ENCODE measurements at places on chromosomes 13 and 19. TPM values are rescaled to one million over a fixed set of nuclear protein-coding genes. Genes with fewer than 3 reads are reported as not detected.
A peak's percentile ranks its signal among the peaks of the same experiment; 100 is the strongest.

DNA sequence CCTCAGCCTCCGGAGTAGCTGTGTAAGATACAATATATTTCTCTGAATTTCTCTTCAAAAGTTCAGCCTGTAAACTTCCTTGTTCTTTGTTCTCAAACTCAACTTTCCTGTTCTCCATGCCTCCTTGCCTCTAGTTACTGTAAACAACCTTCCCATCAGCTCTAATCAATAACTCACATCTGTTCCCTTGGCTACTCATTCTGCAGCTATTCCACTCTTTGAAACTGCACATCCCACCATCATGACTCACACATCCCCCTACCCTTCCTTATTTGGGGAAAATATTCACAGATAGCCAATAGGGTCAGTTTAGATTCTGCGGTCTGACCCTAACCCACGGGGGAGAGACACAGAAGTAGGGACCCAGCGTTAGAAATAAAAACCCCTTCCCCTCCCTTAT, 2.0 kb downstream of the ZNF562 start:
- DNase-seq, result no peak
- H3K36me3 ChIP-seq, result peaks cover 24% of the 10 kb centered on the region
- H3K4me3 ChIP-seq, result no peak overlapping the region
- no peaks in the 10 kb centered on the region for H3K27me3 ChIP-seq
- H3K4me1 ChIP-seq, result no peaks in the 10 kb centered on the region

MISP3 gene
- total RNA-seq, result 1.3 TPM

GRK1 gene
- not detected for total RNA-seq

GRCh38 chr13:112532837-112533745, 54.9 kb downstream of the TUBGCP3 start:
- no peaks in the 10 kb centered on the region for H3K27me3 ChIP-seq
- no peaks in the 10 kb centered on the region for H3K4me1 ChIP-seq
- H3K27ac ChIP-seq, result no peak overlapping the region
- H3K36me3 ChIP-seq, result no peaks in the 10 kb centered on the region
- H3K4me3 ChIP-seq, result no peak overlapping the region

GRCh38 chr19:2569596-2570465, 93.9 kb downstream of the GADD45B start:
- DNase-seq, result no peak
- no peak overlapping the region for H3K4me3 ChIP-seq
- no peak overlapping the region for H3K27ac ChIP-seq
- H3K36me3 ChIP-seq, result no peaks in the 10 kb centered on the region
- H3K27me3 ChIP-seq, result no peaks in the 10 kb centered on the region
- H3K4me1 ChIP-seq, result no peaks in the 10 kb centered on the region

DNA sequence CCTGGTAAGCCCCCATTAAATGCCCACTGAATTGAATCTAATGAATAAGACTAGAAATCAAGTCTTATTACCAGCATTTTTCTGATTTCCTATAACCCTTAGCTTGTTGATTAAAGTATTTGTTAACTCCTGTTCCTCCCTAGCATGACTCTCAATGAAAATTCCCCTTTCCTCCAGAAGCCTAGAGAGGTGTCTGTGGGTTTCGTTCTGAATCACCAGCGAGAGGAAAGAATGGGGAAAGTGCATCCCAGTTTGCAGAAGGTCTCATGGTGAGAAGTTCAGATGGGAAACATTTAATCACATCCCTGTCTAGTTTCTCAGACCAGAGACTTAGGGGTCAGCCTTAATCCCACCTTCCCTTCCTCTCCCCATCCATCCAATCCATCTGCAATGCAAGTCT, 26.9 kb downstream of the POU2F2 start:
- H3K36me3 ChIP-seq, result no peaks in the 10 kb centered on the region
- no peaks in the 10 kb centered on the region for H3K27me3 ChIP-seq
- no peak overlapping the region for H3K27ac ChIP-seq
- peaks cover 7% of the 10 kb centered on the region for H3K4me1 ChIP-seq

DNA sequence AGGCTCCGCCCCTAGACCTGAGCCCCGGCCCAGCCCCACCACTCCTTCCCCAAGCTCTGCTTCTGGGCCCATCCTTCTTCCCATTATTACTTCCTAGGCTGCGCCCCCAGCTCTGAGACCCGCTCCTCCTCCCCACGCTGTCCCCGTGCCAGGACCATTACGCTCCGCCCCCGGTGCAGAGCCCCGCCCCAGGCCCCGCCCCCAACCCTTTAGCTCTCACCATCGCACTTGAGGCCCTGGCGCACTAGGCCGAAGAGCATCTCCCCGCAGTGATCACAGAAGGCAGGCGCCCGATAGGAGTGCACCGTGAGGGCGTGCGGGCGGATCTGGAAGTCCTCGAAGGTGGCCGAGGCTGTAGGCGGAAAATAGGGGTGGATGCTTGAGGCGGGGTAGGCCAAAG, 6.2 kb downstream of the PRKD2 start:
- H3K27me3 ChIP-seq, result no peaks in the 10 kb centered on the region
- DNase-seq, result no peak
- peaks cover 8% of the 10 kb centered on the region for H3K36me3 ChIP-seq
- H3K4me3 ChIP-seq, result no peak overlapping the region
- H3K27ac ChIP-seq, result no peak overlapping the region
- peaks cover 9% of the 10 kb centered on the region for H3K4me1 ChIP-seq

- DNase-seq, result no peak
- H3K36me3 ChIP-seq, result no peaks in the 10 kb centered on the region
- no peaks in the 10 kb centered on the region for H3K27me3 ChIP-seq
- peaks cover 4% of the 10 kb centered on the region for H3K4me1 ChIP-seq
- no peak overlapping the region for H3K4me3 ChIP-seq
- no peak overlapping the region for H3K27ac ChIP-seq
These were observed 309.3 kb upstream of the HTR2A start for GRCh38 chr13:47206111-47206510.

- DNase-seq, result peak; percentile 47
- no peaks in the 10 kb centered on the region for H3K36me3 ChIP-seq
- H3K27me3 ChIP-seq, result no peaks in the 10 kb centered on the region
- H3K4me3 ChIP-seq, result peak overlapping the region; percentile 80
- H3K27ac ChIP-seq, result peak overlapping the region; percentile 93
- peaks cover 51% of the 10 kb centered on the region for H3K4me1 ChIP-seq
These were observed 3.2 kb downstream of the ARHGAP35 start for GRCh38 chr19:46863818-46864629.

DNA sequence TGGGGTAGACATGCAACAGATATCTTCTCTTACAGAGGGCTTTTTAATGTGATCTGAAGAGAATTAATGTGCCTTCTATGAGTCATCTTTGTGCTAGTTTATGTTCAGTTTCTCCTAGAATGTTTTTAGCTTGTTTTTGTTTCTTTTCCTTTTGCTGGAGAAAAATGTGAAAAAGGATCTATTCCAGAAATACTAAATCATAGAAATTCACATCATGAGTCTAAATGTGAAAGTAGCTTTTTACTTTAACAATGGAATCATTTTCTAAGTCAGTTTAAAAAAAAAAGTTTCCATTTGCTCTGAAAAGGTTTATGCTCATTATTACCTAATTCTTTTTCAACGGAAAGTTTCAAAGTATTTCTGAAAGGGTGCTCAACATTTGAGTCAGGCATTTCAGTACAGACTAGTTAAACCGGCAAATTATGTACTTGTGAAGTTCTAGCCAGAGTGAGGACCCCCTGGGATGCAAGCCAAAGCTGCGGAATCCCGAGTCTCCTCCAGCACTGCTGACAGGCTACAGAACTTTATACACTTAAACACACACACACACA, 72.9 kb downstream of the SPATA13 start:
- peak overlapping the region; percentile 68 for H3K4me3 ChIP-seq
- no peaks in the 10 kb centered on the region for H3K36me3 ChIP-seq
- peak; percentile 63 for DNase-seq
- no peaks in the 10 kb centered on the region for H3K27me3 ChIP-seq

PRPF31 gene
- total RNA-seq, result 38.4 TPM

DNA sequence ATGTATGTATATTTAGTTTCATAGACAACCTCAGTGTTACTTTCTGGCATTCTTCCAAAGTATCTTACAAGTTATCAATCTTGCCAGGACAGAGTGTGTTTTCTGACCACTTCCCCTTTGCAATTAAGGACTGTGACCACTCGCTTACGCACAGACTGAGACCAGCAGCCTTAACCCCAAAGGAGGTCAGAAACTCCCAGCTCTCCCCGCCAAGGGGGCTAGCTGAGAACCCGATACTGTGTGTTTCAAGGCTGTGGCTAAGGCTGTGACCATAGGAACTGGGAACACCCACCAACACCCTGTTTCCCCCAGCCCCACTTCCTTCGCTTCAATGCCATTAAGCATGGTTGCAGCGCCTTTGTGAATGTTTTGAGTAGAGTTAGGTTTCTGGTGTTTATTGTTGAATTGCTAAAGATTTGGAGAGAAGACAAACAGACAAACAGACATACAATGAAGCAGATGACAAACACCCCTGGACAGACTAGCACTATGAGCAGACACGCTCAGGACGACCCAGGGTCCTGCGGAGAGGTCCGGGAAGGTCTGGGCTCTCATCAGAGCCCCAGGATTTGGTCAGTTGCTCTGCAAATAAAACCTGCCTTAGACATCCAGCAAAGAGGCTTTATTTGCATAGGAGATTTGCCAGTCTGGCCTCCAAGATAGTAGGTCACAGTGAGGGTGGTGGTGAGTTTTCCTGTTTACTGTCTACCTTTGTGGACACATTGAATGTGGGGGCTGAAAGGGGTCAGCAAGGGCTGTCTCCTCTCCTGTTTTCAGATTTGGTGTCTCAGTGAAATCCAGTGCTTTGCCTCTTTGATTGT, 25.0 kb upstream of the TNFSF11 start:
- no peak overlapping the region for H3K4me3 ChIP-seq
- no peaks in the 10 kb centered on the region for H3K4me1 ChIP-seq
- DNase-seq, result no peak
- H3K36me3 ChIP-seq, result no peaks in the 10 kb centered on the region
- H3K27ac ChIP-seq, result no peak overlapping the region

DNA sequence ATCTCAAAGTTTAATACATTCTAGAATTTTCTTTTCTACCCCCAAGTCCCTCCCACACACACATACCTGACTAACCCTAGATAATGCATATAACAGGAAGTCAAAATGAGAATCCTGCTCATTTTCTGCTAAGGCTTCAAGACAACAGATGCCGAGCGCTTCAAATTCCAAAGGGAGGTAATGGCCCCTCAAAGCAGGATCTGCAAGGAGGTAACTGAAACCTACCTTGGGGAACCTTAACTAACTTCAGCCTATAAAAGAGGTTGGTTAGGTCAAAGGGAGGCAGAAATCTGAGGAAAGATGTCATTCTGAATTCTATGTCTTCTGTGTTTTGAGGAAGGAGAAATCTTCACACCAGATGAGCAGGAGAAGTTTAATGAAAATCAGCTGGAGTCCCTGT, 26.8 kb downstream of the EPSTI1 start:
- peaks cover 9% of the 10 kb centered on the region for H3K4me1 ChIP-seq
- no peak overlapping the region for H3K4me3 ChIP-seq
- DNase-seq, result no peak
- no peaks in the 10 kb centered on the region for H3K36me3 ChIP-seq

DNA sequence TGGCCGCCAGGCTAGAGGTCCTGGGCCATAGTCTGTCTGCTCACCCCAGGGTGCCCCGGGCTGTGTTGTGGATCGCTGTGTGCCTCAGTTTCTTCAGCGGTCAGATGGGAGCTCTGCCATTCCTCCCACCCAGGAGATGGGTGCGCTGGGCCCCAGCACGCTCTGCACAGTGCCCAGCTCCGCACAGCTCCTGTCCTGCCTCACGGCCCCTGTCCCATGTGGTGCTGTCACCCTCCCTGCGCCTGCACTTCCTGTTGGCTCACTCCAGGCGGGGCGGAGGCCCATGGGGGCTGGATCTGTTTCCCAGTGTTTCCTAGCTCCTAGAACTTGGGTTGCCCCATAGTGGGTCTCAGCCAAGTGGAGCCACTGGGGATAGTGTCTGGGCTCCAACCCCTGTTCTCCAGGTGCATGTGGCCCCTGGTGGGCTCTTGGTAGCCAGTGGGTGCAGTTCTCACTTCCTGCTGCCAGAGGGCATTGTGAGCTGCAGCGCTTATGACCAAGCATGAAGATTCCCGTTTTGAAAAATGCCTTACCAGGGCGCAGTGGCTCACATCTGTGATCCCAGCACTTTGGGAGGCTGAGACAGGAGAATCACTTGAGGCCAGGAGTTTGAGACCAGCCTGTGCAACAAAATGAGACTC, 69.8 kb downstream of the KDM4B start:
- no peak overlapping the region for H3K27ac ChIP-seq
- DNase-seq, result peak; percentile 65
- peaks cover 6% of the 10 kb centered on the region for H3K36me3 ChIP-seq
- peaks cover 18% of the 10 kb centered on the region for H3K4me1 ChIP-seq
- H3K27me3 ChIP-seq, result no peaks in the 10 kb centered on the region

DNA sequence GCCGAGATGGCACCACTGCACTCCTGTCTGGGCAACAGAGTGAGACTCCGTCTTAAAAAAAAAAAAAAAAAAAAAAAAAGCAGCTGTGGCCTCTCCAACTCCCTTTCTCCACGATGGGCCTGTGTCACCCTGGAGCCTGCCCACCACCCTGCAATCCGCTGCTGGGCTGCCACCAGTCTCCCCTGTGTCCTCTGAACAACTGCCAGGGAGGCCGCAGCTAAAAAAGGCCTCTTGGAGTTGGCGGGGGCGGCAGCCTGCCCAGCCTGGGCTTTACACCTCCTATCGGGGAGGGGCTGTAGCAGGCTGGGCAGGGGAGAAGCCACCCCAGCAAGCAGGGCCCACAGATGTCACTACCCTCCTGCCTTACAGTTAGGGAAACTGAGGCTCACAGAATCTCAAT, 3.5 kb downstream of the CDC37 start:
- H3K36me3 ChIP-seq, result peaks cover 6% of the 10 kb centered on the region
- DNase-seq, result no peak
- H3K4me3 ChIP-seq, result no peak overlapping the region
- no peak overlapping the region for H3K27ac ChIP-seq
- H3K27me3 ChIP-seq, result no peaks in the 10 kb centered on the region

GRCh38 chr13:94623316-94623715, 21.7 kb downstream of the GPR180 start:
- H3K4me1 ChIP-seq, result no peaks in the 10 kb centered on the region
- DNase-seq, result no peak
- H3K27ac ChIP-seq, result no peak overlapping the region
- H3K27me3 ChIP-seq, result no peaks in the 10 kb centered on the region

WASF3 gene
- 19.9 TPM for total RNA-seq

ZNF222 gene
- 6.6 TPM for total RNA-seq

GRCh38 chr13:107480130-107480529, 735.2 kb downstream of the LIG4 start:
- peak; percentile 51 for DNase-seq
- H3K4me3 ChIP-seq, result no peak overlapping the region
- H3K27ac ChIP-seq, result no peak overlapping the region
- H3K36me3 ChIP-seq, result no peaks in the 10 kb centered on the region

- no peaks in the 10 kb centered on the region for H3K36me3 ChIP-seq
- peaks cover 7% of the 10 kb centered on the region for H3K4me1 ChIP-seq
- no peaks in the 10 kb centered on the region for H3K27me3 ChIP-seq
- no peak for DNase-seq
- H3K27ac ChIP-seq, result no peak overlapping the region
These were observed 38.2 kb upstream of the FLT1 start for GRCh38 chr13:28533125-28533436.

- no peak overlapping the region for H3K4me3 ChIP-seq
- H3K4me1 ChIP-seq, result peaks cover 14% of the 10 kb centered on the region
- peaks cover 9% of the 10 kb centered on the region for H3K36me3 ChIP-seq
These were observed 5.6 kb downstream of the PNKP start for GRCh38 chr19:49861541-49862378.

Data from GM23248 (cell line).